ENCODE measurements at places on chromosomes 16 and 17. TPM values are rescaled to one million over a fixed set of nuclear protein-coding genes. Genes with fewer than 3 reads are reported as not detected.

DNA sequence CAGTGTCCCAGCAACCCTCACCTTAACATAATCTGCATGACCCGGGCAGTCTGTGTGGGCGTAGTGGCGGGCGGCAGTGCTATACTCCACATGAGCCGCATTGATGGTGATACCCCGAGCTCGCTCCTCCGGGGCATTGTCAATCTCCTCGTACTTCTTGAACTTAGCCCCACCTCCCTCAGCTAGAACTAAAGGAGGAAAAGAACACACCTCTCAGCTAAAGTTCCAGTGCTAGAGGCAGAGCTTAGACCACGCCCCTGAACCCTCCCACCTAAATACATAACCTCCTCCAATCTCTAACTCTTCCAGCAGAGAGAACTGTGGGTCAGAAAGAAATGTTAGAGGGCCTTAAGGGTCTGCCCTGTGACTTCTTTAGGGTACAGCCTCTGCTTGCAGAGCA is 855 bp downstream of the TUFM start:
- H3K36me3 ChIP-seq = peaks cover 44% of the 10 kb centered on the region
- DNase-seq = no peak
- peaks cover 23% of the 10 kb centered on the region for H3K4me1 ChIP-seq
- peak overlapping the region; percentile 98 for H3K4me3 ChIP-seq

C1QTNF8 gene
- not detected for polyA plus RNA-seq

LPO gene
- 0.14 TPM for polyA plus RNA-seq

CCL16 gene
- polyA plus RNA-seq = 1.2 TPM

CD68 gene
- 27.6 TPM for polyA plus RNA-seq

RSAD1 gene
- polyA plus RNA-seq = 48.6 TPM

DNA sequence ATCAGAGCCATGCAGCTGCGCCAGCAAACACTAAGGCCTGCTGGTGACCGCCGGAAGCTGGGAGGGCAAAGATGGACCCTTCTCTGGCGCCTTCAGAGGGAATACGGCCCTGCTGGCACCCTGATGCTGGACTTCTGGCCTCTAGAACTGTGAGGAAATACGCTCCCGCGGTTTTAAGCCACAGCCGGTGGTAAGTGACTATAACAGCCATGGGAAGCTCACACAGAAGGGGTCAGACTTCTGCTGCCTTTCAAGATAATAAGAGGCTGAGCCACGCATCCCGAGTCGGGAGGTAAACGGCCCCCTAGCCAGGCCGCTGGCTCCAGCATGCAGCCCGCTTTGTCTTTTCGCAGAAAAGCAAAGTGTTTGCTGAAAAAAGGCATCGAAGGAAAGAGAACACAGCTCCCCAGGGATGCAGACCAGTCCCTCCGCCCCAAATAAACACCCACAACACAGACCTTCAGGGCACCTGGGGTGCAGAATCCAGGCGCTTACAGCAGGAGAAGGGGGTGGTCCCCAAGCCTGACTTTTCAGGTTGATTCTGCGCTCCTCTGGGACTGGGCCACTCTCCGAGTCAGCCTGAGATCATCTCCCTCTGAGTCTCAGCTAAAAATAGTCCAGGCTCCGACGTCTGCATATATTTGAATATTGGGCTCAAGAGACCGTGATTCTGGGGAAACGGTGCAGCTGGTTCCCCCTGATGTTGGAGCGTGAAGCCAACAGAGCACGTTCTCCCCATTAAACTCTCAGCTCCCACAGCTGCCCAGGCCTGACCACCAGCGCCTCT is 89.7 kb downstream of the MGAT5B start:
- H3K27me3 ChIP-seq = peaks cover 27% of the 10 kb centered on the region
- no peaks in the 10 kb centered on the region for H3K36me3 ChIP-seq
- H3K4me1 ChIP-seq = no peaks in the 10 kb centered on the region
- no peak overlapping the region for H3K4me3 ChIP-seq
- no peak for DNase-seq

KRT13 gene
- not detected for polyA plus RNA-seq

GNG13 gene
- not detected for polyA plus RNA-seq

NPIPA7 gene
- polyA plus RNA-seq = 33.9 TPM

- no peak for DNase-seq
- H3K4me1 ChIP-seq = peaks cover 41% of the 10 kb centered on the region
- H3K36me3 ChIP-seq = peaks cover 52% of the 10 kb centered on the region
- no peak overlapping the region for H3K27ac ChIP-seq
Measured at GRCh38 chr16:88643644-88643932, 5.2 kb downstream of the IL17C start.

KDM6B gene
- 30.4 TPM for polyA plus RNA-seq

DNA sequence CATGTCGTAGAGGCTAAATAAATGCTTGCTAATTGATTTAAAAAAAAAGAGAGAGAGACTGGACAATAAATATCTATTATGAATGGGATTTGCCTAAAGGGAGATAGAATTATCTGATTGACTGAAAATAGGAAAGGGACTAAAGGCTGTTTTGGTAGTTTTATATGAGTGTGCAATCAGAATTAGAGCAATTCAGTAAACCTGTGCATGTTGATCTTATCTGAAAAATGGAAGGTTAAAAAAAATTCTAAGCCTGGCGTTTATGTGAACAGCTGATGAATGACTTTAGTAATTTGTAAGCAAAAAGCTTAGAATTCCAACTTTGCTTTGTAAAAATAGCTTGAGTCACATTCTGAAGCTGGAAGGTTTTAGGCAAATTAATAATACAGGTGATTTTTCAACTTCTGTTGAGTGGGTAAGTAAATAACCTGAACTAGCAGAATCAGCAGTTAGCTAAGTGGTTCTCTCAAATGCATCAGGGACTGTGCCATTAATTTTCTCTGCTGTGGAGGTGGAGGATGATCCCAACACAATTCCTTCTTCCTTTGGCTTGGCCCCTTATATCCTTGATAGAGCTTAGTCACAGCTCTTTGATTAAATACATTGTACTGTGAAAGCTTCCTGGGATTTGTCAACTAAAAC is 254.4 kb downstream of the PHKB start:
- no peak for DNase-seq
- H3K4me3 ChIP-seq = no peak overlapping the region
- H3K36me3 ChIP-seq = no peaks in the 10 kb centered on the region
- H3K27ac ChIP-seq = no peak overlapping the region

DNA sequence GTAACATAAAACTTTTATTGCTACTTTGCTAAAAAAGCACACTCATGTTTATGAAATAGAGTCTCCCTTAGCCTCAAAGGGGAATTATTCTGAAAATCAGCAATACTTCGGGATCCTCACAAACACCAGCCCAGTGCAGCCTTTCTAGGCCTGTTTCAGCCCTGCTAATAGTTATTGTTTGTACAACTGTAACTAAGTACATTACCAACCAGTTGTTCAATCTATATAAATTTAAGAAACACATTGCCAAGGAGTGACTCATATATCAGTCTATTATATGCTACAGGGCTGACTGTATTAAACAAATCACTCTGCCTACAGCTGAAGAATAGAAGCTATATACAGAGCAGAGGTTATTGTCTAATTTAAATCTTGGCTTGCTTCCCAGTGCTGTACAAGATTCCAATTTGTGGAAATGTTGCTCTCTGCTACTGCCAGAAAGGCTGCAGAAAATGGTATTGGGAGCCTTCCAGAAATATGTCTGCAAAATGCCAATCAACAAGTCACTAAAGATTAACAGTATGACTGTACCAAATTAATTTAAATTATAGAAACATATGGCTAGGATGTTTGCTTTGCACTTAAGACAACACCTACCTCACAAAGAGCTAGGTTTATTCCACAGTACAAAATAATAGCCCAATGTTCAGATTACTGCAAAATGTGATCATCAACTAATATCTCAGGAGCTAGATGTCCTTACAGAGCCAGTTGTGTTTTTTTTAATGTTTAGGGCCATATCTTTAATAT is 49.7 kb downstream of the TOX3 start:
- no peaks in the 10 kb centered on the region for H3K27me3 ChIP-seq
- H3K4me1 ChIP-seq = no peaks in the 10 kb centered on the region
- peak; percentile 48 for DNase-seq
- H3K36me3 ChIP-seq = no peaks in the 10 kb centered on the region
- H3K27ac ChIP-seq = no peak overlapping the region

GRCh38 chr17:11245187-11245586 is 4.2 kb downstream of the SHISA6 start:
- no peaks in the 10 kb centered on the region for H3K36me3 ChIP-seq
- no peaks in the 10 kb centered on the region for H3K4me1 ChIP-seq
- H3K27ac ChIP-seq = no peak overlapping the region
- peaks cover 84% of the 10 kb centered on the region for H3K27me3 ChIP-seq
- DNase-seq = no peak
- no peak overlapping the region for H3K4me3 ChIP-seq

DNA sequence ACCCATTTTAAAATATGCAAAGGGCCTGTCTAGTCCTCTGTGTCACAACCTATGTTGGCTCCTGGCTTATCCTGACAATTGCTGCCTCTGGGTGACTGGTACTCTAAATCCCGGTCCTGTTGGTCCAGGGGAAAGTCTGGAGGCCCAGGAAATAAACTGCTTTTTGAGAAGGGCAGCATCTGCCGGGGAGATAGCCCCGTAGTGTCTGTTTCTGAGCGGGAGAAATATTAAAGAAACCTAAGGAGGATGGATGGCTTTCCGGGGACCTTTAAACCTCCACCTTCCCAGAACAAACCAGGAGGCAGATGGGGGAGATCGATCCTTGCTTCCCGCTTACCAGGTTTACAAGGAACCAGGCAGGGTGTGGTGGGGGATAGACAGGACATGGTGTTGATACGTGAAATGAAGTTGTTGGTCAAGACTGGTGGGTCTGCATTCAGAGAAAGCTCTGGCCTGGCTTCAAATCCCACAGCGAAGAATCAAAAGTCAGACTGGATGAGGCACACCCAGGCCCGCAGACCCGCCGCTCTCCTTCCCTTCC is 3.8 kb downstream of the HOXB2 start:
- DNase-seq = no peak
- no peaks in the 10 kb centered on the region for H3K36me3 ChIP-seq

- H3K4me1 ChIP-seq = no peaks in the 10 kb centered on the region
- no peaks in the 10 kb centered on the region for H3K36me3 ChIP-seq
Measured at GRCh38 chr17:63232565-63233310, 213.4 kb downstream of the CYB561 start.

DNA sequence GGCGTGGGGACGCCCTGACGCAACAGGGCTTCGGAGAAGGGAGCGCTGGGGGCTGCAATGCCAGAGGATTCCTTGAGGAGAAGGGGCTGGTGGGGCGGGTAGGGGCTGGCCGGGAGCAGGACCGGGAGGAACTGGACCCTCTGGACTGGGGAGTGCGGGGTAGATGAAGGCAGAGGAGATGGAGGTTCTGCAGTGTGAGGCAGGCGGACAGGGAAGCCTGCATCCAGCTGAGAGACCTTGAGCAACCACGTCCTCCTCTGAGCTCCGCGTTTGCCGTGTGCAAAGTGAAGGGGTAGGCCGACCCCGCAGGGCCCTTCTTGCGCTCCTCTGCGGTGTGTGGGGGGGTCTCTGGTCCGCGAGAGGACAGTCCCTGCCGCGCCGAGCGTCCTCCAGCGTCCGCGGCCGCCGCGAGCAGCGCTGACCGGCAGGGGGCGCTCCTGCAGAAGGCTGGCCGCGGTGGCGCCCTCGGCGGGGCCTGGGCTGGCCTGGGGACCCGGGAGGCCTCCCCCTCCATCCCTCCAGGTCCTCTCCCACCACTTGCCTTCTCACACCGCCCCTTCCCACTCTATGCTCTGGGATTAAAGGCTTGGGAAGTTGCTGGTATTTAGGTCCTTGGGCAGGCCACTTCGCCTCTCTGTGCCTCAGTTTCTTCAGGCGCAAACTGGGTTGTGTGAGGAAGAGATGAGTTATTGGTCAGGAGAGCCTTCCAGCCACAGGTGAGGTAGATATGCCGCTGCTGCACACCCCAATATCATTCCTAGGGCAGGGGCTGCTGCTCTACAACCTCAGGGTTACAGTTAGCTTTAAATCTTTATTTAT is 9.6 kb upstream of the WNT9B start:
- DNase-seq = no peak
- H3K36me3 ChIP-seq = no peaks in the 10 kb centered on the region
- no peaks in the 10 kb centered on the region for H3K4me1 ChIP-seq
- no peak overlapping the region for H3K27ac ChIP-seq

DNA sequence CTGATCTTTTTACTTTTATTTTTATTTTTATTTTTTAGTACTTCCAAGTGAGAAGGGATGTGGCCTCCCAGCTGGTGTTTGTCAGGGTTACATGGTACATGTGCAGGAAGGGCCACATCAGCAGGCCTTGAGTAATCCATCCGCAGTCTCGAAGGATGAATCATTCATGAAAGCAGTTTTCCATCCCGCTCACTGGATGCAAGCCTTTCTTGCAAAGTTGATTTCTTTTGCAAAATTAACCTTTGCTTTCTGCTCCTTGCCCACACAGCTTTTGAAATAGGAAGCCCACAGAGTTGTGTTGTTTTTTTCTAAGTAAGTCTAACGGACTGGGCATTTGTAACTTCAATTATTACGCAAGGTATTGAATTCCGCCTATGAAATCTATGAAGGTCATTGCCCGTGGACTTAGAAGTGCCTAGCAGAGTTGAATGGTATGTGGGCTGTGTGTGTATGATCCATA is 157.4 kb downstream of the PRKCA start:
- H3K4me1 ChIP-seq = no peaks in the 10 kb centered on the region
- no peak for DNase-seq
- H3K4me3 ChIP-seq = no peak overlapping the region
- H3K27me3 ChIP-seq = no peaks in the 10 kb centered on the region
- H3K36me3 ChIP-seq = no peaks in the 10 kb centered on the region

DNA sequence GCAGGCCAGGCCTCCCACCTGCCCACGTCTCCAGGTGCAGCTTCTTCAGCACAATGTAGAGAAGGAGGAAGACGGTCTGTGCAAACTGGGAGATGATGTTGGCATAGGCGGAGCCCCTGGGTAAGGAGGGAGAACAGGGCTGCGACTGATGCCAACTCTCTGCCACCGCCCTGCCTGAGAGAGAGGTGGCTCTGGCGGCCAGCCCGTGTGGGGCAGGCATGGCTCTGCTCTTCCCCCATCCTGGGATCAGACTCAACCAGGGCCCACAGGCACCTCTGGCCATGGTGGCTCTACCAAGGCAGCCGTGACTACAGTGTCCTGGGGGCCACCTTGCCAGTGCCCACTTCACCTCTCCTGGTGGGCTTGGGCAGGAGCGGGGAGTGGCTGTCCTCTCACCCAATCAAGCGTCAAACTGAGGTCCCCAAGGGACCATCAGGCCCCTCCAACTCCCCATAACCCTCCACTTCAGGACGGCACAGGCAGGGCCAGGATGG is 8.6 kb downstream of the SLC47A2 start:
- H3K27ac ChIP-seq = no peak overlapping the region
- no peak overlapping the region for H3K4me3 ChIP-seq
- no peak for DNase-seq
- H3K36me3 ChIP-seq = no peaks in the 10 kb centered on the region
- no peaks in the 10 kb centered on the region for H3K4me1 ChIP-seq
- H3K27me3 ChIP-seq = no peaks in the 10 kb centered on the region

GRCh38 chr17:49277638-49278037 is 47.1 kb upstream of the PHOSPHO1 start:
- DNase-seq = no peak
- no peaks in the 10 kb centered on the region for H3K36me3 ChIP-seq
- no peak overlapping the region for H3K27ac ChIP-seq

GRCh38 chr17:39027455-39028035 is 60.3 kb upstream of the FBXO47 start:
- no peaks in the 10 kb centered on the region for H3K4me1 ChIP-seq
- H3K27me3 ChIP-seq = peaks cover 23% of the 10 kb centered on the region
- DNase-seq = no peak
- H3K27ac ChIP-seq = no peak overlapping the region

- H3K27ac ChIP-seq = no peak overlapping the region
- H3K4me3 ChIP-seq = no peak overlapping the region
- no peaks in the 10 kb centered on the region for H3K4me1 ChIP-seq
- H3K36me3 ChIP-seq = peaks cover 81% of the 10 kb centered on the region
- no peak for DNase-seq
Measured at GRCh38 chr17:35725802-35726126, 5.7 kb upstream of the RASL10B start.

GRCh38 chr17:60277258-60277657 is 114.7 kb downstream of the USP32 start:
- no peak overlapping the region for H3K27ac ChIP-seq
- DNase-seq = peak; percentile 9
- H3K4me1 ChIP-seq = no peaks in the 10 kb centered on the region
- peaks cover 9% of the 10 kb centered on the region for H3K36me3 ChIP-seq
